Activated CD8-positive, alpha-beta memory T cell treated with anti-CD3 and anti-CD28 coated beads for 1 hour (primary cell): ENCODE measurements at places on chromosomes 1 and 21.

- DNase-seq = no peak
Measured at GRCh38 chr1:209883341-209883971, 54.6 kb upstream of the SYT14 start.

DNA sequence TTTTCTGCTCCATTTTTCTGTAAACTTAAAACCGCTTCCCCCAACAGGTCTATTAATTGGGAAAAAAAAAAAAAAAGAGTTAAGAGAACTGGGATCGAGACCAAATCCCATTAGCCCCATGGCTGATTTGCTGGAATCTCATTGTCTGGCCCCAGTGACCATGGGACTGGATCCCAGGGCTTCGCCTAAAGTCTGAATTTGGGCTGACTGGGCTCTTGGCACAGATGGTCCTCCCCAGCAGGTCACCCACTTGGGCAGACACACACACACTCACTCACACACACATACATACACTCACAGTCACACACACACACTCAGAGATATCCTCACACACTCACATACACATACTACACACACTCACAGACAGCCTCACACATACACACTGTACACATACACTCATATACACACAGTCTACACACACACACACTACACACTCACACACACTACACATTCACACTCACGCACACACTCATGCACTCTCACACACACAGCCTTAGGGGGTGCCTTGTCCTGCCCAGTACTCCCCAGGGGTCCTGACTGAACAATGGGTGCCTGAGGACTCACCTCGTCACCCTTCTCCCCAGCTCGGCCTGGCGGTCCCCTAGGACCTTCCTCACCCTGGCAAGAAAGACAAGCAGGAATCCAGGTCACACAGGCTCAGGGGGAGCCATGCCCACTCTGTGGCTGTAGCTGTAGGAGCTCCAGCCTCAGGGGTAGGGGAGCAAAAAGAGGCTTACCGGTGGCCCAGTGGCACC, 7.5 kb downstream of the COL9A2 start:
- no peak for DNase-seq

DNA sequence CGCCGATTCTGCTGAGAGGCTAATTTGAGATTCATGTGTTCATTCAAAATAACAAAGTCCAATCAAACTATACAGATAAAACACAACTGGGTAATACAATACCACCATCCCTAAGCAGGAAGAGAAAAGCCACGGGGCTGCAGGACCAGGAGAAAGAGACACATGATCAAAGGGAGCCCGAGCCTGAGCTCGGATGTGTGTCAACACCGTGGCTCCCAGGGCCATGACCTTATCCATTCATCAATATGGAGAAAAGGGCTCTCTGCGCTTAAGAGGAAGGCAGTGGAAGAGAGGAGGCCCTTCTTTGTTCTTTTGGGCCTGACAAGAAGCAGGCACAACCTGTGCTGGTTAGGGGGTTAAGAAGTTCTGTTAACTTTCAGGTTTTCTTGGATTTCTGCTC, 56.7 kb downstream of the HUNK start:
- DNase-seq = no peak

DNA sequence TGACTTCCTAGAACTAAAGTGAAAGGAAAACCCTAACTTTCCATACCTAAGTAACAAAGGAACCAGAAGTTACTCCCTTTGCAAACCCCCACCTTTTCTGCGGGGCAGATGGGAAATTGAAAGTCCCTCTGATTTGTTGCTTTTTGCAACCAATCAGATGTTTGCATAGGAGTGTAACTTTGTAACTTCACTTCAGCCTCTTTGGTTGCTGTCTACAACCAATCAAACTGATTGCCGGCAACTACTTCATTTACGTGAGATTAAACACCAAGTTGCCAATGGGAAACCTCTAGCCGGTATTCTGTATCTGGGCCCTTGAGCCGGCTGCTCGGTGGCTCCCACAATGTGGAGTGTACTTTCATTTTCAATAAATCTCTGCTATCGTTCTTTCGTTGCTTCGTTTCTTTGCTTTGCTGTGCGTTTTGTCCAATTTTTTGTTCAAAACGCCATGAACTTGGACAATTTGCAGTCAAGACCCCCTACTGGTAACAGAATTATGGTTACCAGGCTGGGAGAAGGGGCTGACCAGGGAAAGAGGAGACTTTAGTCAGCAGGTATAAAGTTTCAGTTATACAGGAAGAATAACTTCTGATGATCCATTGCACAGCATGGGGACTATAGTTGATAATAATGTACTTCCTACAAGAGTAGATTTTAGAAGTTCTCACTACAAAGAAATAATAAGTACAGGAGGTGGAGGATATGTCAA, 69.2 kb upstream of the RGS2 start:
- DNase-seq = no peak

DNA sequence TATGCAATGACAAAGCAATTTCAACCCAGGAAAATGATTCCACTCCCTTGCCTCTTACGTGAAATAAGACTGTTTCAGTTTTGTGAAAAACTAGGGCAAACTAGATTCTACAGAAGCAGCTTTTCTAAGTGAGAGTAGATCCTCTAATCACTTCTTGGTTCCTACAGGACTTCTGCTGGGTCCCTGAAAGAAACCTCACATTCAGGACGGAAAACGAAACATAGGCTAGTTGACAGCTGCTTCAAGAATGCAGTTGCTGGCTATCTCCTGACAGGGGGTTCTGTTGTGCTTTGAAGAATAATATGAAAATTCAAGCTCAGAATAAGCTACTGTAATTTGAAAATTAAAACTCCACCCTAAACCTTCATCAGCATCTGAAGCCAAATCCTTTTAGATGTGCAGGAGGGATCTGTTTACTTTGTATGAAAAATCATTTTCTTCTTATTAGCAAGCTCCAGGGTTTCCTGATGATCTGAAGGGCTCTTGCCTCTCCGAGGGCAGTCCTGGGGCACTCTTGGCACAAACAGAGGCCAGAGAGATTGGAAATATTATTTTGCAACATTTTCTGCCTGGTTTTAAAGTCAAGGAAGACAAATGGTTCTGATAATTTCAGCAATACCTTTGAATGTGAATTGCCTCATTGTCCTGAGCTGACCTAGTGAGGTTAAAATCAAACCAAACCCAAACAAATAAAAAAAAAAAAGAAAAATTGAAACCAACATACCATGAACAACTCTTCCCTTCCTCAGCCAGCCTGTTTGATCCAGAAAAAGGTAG, 55.0 kb downstream of the NTMT2 start:
- no peak for DNase-seq

DNA sequence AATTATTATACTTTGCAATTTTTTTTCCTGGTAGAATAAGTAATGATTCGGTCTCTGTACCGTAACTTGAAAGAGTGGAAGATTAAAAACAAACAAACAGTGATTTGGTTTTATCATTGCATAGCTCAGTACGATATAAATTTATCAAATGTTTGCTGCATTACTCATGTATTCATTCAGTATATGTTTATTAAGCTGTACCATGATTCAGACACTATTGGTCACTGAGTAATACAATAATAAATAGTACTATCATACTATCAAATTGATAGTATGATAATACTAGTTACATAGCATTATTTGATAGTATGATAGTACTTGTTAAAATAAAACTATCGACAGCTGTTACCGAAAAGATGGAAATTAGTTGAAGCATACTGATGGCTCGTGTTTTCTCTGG, 12.1 kb downstream of the CENPF start:
- DNase-seq = no peak

- no peak for DNase-seq
Measured at GRCh38 chr1:110687250-110687649, 12.5 kb upstream of the KCNA3 start.

DNA sequence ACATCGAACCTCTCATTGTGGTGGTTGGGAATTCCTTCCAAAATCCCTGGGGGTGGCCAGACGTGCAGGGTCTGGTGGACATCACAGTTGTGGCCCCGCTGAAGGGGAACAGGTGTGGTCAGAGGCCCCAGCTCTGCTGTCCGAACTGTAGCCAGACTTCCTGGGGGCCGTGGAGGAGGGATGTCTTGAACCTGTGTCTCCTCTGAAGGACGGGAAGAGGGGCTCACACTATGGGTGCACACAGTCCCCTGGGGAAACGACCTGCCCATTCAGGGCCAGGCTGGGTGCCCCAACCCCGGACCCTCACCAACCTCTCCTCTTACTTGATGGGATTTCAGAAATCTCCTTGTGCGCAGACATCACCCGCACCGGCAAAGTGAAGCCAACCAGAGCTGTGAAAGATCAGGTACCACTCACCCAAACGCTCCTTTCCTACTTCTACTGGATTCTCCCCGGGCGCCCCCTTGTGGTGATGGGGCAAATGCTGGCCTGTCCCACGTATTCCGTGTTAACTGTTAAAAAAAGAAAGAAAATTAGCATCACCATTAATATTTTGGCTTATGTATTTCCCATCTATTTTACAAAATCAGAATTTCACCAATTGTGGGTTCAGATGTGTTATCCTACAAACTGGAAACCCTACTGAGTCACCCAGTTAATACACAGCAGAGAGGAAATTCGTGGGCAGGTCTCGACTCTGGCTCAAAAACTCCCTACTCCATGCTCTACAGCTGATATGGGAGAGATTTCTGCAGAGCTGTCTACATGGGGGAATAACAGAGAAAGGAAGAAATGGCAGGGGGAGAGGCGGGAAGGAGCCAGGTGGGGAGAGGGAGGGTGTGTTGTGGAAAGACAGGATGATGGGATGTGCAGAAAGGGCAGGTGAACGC, 28.1 kb downstream of the PADI4 start:
- DNase-seq = peak; percentile 14

- DNase-seq = peak; percentile 26
Measured at GRCh38 chr1:7705048-7705907, 65.8 kb upstream of the VAMP3 start.

DNA sequence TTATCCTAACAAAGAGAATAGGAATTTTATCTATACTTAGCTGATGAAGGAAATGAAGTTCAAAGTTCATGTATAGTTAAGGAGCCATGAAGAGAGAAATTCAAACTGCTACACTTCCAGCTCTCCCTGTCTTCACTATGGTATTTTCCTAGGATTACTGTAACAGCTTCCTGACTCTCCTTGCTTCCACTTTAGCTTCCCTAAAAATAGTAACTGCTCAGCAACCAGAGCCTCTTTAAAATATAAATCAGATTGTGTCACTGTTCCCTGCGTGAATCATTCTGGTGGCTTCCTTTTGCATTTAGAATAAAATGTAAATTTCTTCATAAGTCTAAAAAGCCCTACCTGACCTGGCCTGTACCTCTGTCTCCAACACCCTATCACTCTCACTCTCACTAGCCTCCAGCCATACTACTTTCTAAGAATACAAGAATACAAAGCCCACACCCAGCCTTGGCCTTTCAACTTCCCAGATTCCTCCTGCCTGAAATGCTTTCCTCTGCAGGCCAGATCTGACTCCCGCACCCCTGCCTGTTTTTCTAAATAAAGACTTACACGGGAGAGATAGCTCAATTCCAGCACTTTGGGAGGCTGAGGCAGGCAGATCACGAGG, 30.5 kb downstream of the OR10J1 start:
- DNase-seq = no peak

- no peak for DNase-seq
Measured at GRCh38 chr1:35047188-35047858, 15.6 kb upstream of the ZMYM6 start.

DNA sequence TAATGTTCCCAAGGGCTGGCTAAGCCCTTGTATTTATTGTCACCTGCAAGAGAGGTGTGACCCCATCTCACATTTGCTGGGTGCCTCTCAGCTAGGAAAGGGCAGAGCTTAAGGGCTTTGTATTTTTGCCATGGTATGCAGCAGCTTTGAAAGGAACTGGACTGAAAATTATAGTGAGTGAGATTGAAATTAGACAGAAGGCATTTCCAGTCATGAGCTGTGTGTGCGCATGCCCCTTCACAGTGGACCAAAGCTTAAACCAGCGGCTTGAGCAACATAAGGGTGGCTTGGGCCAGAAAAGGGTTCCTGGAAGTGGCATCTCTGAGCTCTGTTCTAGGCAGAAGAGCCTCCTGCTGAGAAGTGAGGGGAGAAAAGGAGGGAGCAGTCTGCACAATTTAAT, 19.8 kb downstream of the MYOG start:
- DNase-seq = no peak

GRCh38 chr1:167631936-167632614, 2.0 kb downstream of the RCSD1 start:
- no peak for DNase-seq

DNA sequence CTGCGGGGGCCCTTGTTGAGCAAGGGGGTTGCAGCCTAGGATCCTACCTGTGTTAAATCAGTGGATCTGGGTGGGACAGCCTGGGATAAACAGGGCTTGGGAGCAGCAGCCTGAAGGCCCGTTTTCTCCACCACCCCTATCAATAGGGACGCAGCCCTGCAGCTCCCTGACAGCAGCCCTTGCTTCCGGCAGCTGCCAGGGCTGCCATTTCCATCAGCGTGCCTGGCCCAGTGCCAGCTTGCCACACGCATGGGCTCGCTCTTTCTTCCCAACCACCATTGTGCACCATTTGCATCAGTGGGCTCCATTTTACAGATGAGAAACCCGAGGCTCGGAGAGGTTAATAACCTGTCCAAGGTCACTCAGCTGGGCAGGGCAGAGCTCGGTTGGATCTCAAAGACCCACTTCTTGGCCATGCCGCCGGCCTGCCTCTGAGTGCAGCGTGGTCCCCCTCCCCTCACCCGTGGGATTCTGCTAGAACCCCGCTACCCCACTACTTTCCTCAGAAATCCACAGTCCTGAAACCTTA, 3.8 kb downstream of the WNT4 start:
- DNase-seq = no peak

- no peak for DNase-seq
Measured at GRCh38 chr21:25898671-25899070, 163.9 kb downstream of the GABPA start.

DNA sequence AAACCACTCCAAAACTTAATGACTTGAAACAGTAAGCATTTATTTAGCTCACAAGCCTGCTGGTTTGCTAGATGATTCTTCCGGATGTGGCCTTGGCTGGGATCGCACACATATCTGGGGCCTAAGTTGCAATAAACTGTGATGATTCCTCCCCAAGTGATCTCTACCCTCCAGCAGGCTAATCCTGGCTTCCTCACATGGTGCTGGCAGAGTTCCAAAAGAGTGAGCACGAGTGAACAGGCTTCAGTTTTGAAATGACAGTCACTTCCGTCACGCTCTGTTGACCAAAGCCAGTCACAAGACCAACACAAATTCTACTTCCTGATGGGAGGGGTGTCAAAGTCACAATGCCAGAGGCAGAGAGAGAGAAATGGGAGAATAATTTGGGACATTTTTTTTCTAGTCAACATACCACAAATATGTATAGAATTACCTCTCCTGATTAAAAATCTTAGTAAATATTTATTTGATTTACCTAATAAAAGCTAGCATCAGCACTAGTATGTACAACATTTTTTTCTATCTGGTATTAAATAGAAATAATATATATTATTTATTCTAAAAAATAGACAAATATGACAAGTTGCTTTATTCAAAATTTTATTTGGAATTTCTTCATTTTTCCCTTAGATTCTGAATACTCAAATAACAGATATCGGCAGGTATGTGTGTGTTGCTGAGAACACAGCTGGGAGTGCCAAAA, 292.7 kb downstream of the TPR start:
- no peak for DNase-seq
